ENCODE measurements at places on chromosomes 5 and 9.

GRCh38 chr9:111842313-111842712 is 47.6 kb upstream of the SHOC1 start:
- DNase-seq: peak; percentile 31

DNA sequence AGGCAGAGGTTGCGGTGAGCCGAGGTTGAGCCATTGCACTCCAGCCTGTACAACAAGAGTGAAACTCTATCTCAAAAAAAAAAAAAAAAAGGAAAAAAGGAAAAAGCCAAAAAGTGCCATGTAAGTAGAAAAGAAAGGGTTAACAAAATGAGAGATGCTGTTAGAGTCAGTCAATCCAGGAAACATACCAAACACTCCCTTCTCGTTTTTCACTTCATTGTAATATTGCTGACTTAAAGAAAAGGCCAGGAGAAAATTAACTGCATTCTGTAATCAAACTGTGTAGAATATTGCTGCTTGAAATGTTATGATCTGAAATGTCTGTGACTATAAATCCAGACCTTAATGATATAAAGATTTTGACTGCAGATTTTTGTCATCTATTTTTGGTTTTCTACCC is 379.1 kb downstream of the ENC1 start:
- DNase-seq: no peak

DNA sequence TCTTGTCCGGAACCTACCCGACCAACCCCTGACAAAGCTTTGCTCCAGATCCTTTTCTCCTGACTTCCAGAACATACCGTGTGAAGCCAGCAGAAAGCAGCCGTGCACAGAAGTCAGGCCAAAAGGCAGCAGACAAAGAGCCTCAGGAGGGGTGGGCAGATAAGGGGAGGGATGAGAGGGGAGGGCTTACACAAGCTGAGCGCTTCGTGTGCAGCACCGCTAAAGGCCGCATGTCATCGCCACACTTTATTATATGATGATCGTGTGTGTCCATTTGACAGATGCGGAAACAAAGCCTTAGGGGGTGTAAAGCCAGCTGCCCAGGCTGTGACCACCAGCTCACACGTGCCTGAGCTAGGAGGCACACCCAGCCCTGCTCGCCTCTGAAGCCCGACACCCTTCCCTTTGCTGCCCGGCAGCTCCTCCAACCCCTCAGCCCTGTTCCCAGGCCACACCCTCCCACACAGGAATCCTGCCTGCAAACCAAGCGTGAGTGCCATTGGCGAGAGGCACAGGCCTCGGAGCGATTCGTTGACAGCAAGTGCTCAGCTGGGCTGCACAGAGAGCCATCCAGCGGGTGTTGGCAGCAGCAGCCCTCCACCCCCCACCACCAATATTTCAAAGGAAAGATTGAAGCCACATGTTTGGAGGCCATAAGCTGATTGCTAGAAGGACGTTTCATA is 170.5 kb upstream of the SMIM23 start:
- DNase-seq: no peak

- DNase-seq: no peak
These were observed 46.8 kb upstream of the FUBP3 start for GRCh38 chr9:130532426-130533080.

DNA sequence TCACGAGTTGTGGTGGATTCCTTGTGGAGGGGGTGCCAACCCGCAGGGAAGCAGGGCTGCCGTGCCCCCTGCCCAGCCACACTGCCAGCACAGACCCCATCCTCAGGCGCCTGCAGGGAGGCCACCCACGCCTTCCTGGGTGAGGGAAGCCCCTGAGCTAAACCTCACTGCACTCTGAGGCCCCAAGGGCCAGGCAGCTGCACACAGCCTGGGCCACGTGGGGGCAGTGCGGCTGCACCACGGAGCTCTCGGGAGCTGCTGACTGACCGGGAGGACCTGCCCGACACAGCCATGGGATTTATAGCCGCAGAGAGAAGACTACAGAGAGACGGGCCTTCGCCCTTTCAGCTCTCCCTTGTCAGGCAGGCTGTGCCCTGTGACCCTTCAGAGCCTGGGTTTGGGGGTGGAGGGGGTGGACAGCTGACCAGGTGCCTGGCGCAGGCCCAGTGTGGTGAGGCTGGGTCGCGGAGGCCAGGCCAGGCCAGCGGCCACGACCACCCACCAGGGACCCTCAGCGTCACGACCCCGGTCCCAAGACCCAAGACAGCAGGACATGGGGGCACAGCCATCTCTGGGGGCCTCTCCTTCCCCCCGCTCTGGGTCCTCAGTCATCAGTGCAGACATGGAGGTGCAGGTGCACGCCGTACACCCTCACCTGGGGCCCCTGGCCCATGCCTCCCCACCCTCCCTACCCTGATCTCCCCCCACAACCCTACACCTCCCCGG is 4.3 kb upstream of the AHRR start:
- peak; percentile 92 for DNase-seq

- no peak for DNase-seq
These were observed 73.2 kb downstream of the AOPEP start for GRCh38 chr9:94799578-94800264.

GRCh38 chr9:35615981-35616680 is 2.1 kb downstream of the CD72 start:
- DNase-seq: no peak

Data from GM12865 (cell line).